ENCODE measurements at places on chromosomes 5 and 9.

DNA sequence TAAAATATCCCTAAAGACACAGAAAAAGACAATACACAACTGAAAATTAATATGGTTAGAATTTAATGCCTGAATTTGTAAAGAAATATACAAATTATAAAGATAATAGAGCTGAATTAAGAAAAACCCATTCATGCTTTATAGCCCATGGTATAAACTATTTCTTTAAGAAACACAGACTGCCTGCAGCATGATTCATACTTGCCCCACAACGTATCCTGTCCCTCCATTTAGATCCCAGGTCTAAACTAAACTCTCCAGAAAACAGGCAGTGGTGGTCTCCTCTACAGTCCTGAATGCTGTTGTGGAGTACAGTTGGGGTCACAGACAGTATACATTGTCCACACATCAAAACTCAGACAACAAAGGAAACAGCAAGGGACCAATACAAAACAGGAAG is 24.8 kb downstream of the IL6ST start:
- no peak for DNase-seq

DNA sequence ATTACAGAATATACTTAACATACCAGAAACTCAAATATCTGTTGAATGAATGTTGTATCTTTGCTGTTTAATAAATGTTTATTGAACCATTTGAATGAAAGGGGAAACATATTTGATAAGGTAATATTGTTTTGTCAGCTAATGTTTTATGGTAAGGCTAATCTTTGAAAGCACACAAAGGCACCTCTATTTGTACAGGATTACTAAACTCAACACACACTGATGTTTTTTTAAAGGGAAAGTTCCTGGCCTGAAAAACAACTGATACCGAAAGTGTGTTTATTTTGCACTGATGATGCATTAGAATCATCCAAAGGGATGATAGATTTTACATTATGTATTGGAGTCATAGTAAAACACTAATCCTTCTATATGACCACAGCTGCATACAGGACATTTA is 82.5 kb downstream of the ADCY2 start:
- no peak for DNase-seq

GRCh38 chr9:16825331-16825725 is 45.1 kb downstream of the BNC2 start:
- no peak for DNase-seq

DNA sequence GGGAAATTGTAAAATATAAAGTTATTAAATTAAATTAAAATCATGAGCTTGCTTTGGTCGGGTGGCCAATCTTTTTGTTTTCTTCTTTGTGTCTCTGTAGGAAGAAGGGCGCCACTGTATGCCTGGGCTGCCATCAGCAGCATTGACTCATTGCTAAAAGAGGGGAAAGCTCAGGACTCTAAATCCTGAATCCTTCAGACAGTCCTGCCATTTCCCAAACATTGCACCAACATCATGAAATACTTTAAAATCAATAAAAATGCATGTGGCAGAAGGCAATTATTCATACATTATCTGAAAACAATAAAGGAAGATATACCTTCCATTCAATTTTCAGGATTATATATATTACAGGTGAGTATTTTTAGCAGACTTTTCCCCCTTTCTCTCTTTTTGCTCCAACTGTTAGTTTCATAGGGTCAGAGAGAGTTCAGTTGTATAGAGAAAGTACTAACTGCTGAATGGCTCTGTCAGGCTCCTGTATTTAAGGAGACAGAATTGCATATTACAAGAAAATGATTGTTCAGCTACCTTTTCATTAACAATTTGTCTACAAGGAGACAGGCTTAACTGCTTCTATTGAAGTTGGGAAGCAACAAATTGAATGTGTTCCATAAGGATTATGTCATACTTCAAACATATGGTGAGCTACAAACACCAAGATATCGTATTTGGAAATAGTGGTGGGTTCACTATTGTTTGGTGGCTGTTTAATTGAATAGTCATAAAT is 95.7 kb downstream of the ATPSCKMT start:
- DNase-seq = no peak

DNA sequence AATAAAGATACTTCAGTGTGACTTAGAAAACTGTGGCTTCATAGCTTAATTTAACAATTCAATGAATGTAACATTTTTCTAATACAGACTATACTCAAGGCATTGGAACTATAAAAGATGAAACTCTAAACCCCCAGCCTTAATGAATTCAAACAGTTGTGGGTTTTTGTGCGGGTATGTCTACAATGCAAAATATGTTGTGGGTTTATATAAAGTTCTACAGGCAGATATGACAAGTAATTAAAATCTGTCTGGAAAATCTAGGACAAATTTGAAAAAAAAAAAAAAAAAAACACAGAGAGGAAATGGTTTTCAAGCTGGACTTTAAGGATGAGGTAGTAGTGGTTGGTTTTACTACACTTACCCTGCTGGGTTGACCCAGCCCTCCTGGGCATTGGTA is 467.5 kb upstream of the TLE4 start:
- DNase-seq = no peak

GRCh38 chr5:126659805-126660482 is 59.2 kb downstream of the PHAX start:
- DNase-seq = no peak

DNA sequence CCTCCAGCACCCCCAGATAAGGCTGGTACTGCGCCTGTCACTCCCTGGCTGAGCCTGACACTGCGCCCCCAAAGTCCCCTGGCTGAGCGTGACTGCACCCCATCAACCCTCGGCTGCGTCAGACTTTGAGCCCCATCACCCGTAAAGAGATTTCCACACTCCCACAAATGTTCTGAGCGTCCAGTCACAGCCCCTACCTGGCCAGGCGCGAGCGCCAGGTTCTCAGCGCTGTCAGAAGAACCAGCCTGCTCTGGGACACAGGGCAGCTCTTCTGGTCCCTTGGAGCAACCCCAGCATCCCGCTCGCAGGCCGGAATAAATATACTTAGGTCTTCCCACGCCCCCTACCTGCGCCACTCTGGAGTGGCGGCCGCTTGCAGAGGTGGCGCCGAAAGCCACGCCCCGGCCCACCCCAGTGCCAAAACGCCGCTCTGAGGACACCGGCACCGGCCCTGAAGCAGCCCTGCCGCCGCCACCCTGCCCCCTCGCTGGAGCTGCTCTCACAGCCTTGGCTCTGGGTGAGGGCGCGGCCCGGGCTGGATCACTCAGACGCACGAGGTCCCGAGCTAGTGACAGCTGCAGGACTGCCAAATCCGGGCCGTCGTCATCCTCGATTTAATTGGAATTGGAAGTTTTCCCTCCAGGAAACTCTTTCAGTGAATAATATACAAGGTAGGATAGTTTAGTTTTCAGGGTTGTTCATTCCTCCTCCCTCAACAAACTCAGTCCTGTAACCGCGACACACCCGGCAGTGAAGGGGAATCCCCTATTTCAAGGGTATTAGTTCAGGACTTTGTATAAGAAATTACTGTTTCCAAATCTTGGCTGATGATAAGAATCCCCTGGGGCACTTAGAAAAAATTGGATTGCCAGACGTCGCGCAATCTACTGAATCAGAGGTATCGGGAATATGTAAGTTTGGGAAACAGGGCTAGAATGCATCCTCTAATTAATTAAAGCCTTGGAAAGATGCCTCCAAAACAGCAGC is 1.2 kb upstream of the CEMIP2 start:
- DNase-seq = peak; percentile 63

GRCh38 chr5:15821506-15821905 is 321.5 kb downstream of the FBXL7 start:
- DNase-seq = no peak

- DNase-seq = no peak
Measured at GRCh38 chr9:132596200-132596599, 13.8 kb downstream of the BARHL1 start.

All from WERI-Rb-1 (cell line).